ENCODE measurements at places on chromosomes 1 and 21. TPM values are rescaled to one million over a fixed set of nuclear protein-coding genes. Genes with fewer than 3 reads are reported as not detected.

FMO5 gene
- total RNA-seq, result 0.58 TPM

WNT4 gene
- total RNA-seq, result 1.1 TPM

YBX1 gene
- total RNA-seq, result 514 TPM

DCST1 gene
- not detected for total RNA-seq

GPR25 gene
- total RNA-seq, result not detected

PTGFRN gene
- 58.3 TPM for total RNA-seq

Measured in pericardium fibroblast (primary cell).